G401 (cell line): ENCODE measurements at places on chromosomes 5 and 9. TPM values are rescaled to one million over a fixed set of nuclear protein-coding genes. Genes with fewer than 3 reads are reported as not detected.

The OXCT1 gene
- total RNA-seq = 4.0 and 9.6 TPM in 2 replicates

The TOPORS gene
- total RNA-seq = 16.7 and 19.6 TPM in 2 replicates

DNA sequence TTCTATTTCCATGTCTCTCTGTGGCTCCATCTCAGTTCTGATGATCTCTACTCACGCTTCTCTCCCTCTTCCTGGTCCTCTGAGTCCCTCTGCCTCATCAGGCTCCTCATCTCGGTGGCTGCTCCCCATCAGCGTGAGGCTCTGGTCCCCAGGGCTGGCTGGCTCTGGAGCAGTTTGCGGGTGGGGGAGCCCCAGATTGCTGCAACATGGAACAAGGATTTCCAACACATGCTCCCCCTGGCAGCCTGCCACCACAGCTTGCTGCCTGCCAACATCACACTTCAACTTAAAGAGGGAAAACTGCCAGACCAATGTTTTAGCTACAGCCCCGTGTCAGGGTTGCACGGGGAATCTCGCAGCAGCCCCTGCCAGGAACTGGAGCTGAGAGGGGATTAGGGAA is 77.2 kb upstream of the NEK6 start:
- no peak for DNase-seq

The CLIC3 gene
- 2.1 and 6.2 TPM in 2 replicates for total RNA-seq

GRCh38 chr5:73615085-73615484 is 10.9 kb upstream of the ARHGEF28 start:
- no peak for DNase-seq

GRCh38 chr5:94407023-94407422 is 211.4 kb downstream of the KIAA0825 start:
- no peak for DNase-seq

GRCh38 chr9:107474124-107474523 is 15.4 kb downstream of the KLF4 start:
- DNase-seq = no peak
